ENCODE measurements at places on chromosomes 1 and 21.

GRCh38 chr1:212286556-212287131 is 1.4 kb downstream of the PPP2R5A start:
- DNase-seq, result no peak

- DNase-seq, result no peak
Observed at GRCh38 chr1:188244681-188245080, 1415.9 kb downstream of the PLA2G4A start.

DNA sequence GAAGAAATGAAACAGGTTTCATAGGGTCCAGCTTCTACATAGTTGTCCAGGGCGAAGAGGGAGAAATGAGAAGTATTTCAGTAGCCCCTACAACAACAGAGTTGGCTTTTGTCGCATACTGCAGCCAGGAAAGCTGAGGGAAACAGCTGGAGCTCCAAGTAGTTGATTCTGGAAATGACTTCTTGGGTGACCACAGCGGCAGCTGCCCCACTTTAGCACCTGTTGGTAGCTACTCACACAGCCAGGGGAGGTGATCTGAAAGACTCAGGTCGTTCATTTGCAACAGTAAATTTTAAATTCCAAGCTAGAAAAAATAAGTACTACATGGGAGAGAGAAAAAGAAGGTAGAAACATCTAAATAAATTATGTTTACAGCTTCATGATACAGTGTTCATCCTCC is 2.3 kb downstream of the TTC13 start:
- DNase-seq, result no peak

DNA sequence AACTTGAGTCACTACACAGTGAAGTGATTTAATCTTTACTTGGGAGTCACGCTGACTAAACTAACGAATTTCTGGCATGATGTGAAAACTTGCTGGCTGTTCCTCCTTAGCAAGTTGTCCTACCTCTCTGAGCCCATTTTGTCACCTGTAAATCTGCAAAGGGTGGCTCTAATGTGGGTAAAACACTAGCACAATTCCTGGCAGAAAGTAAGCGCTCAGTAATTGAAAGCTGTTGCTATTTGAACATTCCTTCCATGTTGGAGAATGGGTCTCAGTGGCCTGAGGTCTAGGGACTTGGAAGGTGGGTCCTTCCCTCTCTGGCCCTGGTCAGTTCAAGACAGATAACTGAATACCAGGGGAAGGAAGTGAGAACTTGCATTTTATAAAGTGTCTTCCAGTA is 309.0 kb upstream of the PROX1 start:
- no peak for DNase-seq

GRCh38 chr1:51629918-51630317 is 13.0 kb downstream of the OSBPL9 start:
- DNase-seq, result no peak

GRCh38 chr1:232571523-232571922 is 58.4 kb downstream of the SIPA1L2 start:
- DNase-seq, result no peak

GRCh38 chr1:42964044-42964812 is 5.6 kb upstream of the SLC2A1 start:
- DNase-seq, result no peak

- DNase-seq, result no peak
Observed at GRCh38 chr1:7469255-7469938, 301.7 kb upstream of the VAMP3 start.

DNA sequence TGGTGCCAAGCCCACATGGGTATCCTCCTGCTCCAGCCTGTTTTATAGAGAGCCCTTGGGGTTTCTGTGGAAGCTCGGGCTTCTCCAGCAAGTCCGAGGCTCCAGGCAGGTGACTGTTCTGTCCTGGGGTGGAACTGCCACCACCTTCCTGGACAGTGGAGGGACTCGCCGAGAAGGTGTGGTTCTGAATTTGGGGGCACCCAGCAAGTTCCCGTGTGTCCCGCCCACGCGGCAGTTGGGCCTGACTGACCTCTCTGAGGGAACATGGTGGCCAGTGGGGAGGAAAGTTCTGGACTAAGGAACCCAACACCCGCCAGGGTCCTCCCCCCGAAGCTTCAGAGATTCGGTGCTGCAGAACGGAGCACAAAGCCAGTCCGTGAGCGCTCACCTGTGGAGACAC is 158.1 kb upstream of the C1orf174 start:
- no peak for DNase-seq
